ENCODE measurements at places on chromosomes 7 and 10.

- no peak for DNase-seq
Measured at GRCh38 chr10:76192694-76193320, 761.4 kb downstream of the LRMDA start.

GRCh38 chr7:30168835-30169573, 34.2 kb downstream of the MTURN start:
- no peak for DNase-seq

GRCh38 chr7:51444936-51445335, 128.3 kb upstream of the COBL start:
- no peak for DNase-seq

GRCh38 chr10:110500515-110500905, 2.8 kb downstream of the DUSP5 start:
- DNase-seq: no peak

DNA sequence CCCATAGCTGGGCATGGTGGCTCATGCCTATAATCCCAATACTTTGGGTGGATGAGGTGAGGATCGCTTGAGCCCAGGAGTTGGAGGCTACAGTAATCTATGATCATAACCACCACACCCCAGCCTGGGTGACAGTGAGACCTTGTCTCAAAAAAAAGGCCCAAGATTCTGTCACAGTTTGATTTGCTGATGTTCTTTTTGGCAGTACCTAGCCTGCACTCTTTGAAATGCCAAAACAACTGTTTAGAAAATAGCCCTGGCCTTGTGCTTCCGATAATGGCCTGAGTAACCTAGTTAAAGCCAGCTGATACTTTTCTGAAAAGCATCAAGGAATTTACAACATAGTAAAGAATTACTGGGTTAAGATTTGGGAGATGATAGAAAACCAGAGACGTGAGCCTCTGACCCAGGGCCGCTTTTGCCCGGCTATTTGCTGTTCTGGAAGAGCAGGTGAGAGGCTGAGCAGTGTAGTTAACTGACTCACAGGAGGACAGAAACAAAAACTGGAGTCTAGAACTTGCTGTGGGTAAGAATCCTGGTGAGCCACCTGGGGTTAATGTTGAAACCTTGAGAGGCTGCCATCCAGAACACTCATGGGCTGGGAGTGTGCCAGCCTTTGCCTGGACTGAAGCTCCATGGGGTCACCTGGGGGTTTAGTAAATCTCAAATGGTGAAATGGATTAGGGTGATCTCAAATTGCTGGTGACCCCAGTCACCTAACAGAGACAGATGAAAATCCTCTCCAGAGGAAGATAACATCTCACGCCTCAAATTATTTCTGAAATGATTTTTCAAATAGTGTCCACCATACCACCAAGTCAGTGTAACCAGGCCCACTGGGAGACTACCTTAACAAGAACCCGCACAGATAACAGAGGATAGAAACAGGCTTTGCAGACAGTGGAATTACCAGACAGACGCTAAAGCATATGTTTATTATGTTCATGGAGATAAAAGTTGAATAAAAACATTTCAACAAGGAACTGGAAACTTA, 51.8 kb downstream of the GALNT11 start:
- DNase-seq: no peak

DNA sequence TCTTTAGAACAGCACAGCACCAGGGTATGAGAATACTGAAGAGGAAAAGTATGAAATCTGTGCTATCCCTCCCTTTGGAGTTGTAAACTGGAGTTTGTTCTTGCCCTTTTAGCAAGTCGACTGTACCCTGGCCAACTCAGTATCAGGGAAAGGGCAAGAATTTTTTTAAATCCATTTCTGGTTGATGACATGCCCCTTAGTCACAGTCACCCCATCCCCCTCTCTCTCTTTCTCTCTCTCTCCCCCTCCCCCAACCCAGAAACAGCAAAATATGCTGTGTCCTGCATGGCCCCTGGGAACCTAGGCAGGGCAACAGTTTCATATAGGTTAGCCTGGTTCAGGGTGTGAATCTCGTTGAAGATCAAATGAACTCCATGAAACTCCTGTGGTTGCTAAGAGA, 177.7 kb upstream of the ADO start:
- no peak for DNase-seq

GRCh38 chr10:15474671-15475070, 103.6 kb upstream of the FAM171A1 start:
- DNase-seq: no peak

Data from RWPE2 (cell line).